ENCODE measurements at places on chromosomes 11 and 22.

DNA sequence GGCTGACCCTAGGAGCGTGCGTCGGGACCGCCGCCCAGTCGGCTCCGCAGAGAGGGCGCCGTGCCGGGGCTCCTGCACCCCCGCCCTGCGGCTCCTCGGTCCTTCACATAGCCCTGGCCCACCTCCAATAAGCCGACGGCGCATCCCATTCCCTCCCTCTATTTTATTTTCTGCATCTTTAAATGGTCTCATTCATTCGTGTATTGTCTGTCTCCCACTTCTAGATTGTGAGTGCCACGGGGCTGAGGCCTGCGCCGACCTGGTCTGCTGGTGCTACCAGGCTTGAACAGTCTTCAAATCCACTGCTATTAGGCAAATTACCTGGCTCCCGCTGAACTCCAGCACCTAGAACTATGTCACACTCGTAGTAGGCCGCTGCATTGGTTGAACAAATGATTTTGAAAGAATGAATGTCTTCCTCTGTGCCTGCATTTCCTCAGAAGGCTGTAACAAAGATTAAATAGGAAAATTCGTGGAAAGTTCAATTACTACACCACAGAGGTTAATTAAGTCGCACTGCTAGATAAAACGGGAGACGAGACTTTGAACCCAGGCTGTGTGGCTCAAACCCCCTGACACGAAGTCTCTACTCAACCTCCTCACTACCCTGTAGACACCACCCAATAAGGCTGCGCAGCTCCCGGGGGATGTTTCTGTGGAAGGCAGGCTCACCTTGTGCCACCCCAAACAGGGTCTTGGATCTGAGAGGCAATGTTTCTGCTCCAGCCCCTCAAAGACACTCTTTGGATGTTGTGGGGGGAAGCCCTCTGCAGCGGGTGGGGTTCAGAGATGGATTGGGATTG is 1.2 kb upstream of the PPP1R14B start:
- no peak for DNase-seq
- peak overlapping the region; percentile 98 for H3K4me3 ChIP-seq
- peaks cover 10% of the 10 kb centered on the region for H3K36me3 ChIP-seq

GRCh38 chr22:22372086-22372485 is 127.5 kb downstream of the VPREB1 start:
- no peak for DNase-seq
- H3K4me3 ChIP-seq = no peak overlapping the region
- H3K36me3 ChIP-seq = no peaks in the 10 kb centered on the region
- H3K27me3 ChIP-seq = no peaks in the 10 kb centered on the region
- H3K27ac ChIP-seq = no peak overlapping the region

DNA sequence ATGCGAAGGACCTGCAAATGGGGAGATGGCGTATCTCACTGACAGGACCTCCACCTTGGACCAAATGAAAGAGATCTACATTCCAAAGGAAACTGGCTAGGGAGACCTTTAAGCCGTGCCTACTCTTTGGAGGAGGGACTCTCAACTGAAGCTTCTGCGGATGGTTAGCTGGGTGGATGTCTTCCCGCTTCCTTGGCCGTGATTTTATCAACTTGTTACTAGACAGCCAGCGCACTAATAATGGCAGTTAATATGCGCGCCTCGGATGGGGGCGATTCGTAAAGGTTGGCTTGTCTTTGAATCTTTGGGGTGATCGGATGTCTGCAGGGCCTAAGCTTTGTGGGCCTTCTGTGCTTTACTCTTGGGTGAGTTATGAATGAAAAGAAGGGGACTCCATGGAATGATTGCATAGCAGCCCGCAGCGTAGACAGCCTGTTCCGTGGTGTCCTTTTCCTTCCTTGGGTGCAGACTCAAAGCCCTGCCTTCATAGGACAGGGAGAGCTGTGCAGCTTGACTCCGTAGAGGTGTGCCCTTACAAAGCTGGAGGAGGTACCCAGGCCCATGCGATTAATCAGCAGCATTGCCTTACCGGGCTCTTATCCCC is 1.5 kb downstream of the ZNRF3 start:
- peaks cover 14% of the 10 kb centered on the region for H3K4me1 ChIP-seq
- H3K27me3 ChIP-seq = no peaks in the 10 kb centered on the region
- H3K36me3 ChIP-seq = no peaks in the 10 kb centered on the region
- no peak overlapping the region for H3K27ac ChIP-seq

GRCh38 chr11:95790933-95791708 is 823 bp downstream of the CEP57 start:
- H3K4me3 ChIP-seq = peak overlapping the region; percentile 84
- H3K4me1 ChIP-seq = peaks cover 33% of the 10 kb centered on the region
- peak overlapping the region; percentile 97 for H3K27ac ChIP-seq
- H3K36me3 ChIP-seq = peaks cover 15% of the 10 kb centered on the region
- no peaks in the 10 kb centered on the region for H3K27me3 ChIP-seq

DNA sequence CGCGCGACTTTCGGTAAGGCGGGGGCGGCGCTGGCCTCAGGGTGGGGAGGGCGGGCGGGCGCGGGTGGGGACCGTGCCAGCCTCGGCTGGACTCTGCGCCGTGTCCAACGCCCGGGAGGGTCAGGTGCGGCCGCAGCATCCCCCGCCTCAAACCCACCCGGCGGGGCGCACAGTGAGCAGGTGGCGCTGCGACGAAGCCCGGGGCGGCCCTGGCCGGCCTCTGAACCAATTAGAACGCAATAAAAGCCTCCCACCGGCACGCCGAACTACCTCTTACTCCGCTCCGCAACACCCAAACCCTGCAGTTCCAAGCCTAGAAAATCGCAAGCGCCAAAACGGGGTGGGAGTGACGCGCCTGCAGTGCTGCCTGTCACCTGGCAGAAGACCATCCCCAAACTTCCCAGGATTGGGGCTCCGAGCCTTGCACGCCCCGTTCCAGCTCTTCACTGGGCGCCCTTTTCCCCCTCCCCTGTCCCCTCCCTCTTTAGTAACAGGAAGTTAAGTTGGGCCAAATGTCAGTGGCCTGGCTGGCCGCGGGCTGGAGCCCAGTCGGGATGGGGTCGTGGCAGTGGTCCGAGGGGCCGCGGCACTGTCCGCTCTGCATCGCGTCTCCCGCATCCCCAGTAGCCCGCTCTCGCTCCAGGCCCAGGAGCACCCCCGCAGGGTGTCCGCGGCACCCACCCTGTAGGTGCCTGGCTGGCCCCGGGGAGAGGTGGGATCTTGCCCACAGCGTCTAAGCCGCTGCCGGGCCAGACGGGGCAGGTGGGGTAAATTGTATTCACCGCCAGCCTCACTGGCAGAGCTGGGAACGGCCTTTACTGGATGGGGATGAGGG is 541 bp downstream of the MICAL2 start:
- peak; percentile 50 for DNase-seq
- peaks cover 10% of the 10 kb centered on the region for H3K4me1 ChIP-seq
- H3K4me3 ChIP-seq = peak overlapping the region; percentile 77
- peaks cover 2% of the 10 kb centered on the region for H3K36me3 ChIP-seq
- H3K27ac ChIP-seq = no peak overlapping the region

- no peaks in the 10 kb centered on the region for H3K27me3 ChIP-seq
- H3K36me3 ChIP-seq = no peaks in the 10 kb centered on the region
- no peak overlapping the region for H3K27ac ChIP-seq
Observed at GRCh38 chr11:98772893-98773292, 247.9 kb upstream of the CNTN5 start.

GRCh38 chr22:19143967-19144400 is 467 bp downstream of the ESS2 start:
- DNase-seq = no peak
- H3K27ac ChIP-seq = peak overlapping the region; percentile 42
- H3K4me3 ChIP-seq = peak overlapping the region; percentile 91
- H3K4me1 ChIP-seq = peaks cover 8% of the 10 kb centered on the region
- peaks cover 24% of the 10 kb centered on the region for H3K27me3 ChIP-seq
- peaks cover 16% of the 10 kb centered on the region for H3K36me3 ChIP-seq

DNA sequence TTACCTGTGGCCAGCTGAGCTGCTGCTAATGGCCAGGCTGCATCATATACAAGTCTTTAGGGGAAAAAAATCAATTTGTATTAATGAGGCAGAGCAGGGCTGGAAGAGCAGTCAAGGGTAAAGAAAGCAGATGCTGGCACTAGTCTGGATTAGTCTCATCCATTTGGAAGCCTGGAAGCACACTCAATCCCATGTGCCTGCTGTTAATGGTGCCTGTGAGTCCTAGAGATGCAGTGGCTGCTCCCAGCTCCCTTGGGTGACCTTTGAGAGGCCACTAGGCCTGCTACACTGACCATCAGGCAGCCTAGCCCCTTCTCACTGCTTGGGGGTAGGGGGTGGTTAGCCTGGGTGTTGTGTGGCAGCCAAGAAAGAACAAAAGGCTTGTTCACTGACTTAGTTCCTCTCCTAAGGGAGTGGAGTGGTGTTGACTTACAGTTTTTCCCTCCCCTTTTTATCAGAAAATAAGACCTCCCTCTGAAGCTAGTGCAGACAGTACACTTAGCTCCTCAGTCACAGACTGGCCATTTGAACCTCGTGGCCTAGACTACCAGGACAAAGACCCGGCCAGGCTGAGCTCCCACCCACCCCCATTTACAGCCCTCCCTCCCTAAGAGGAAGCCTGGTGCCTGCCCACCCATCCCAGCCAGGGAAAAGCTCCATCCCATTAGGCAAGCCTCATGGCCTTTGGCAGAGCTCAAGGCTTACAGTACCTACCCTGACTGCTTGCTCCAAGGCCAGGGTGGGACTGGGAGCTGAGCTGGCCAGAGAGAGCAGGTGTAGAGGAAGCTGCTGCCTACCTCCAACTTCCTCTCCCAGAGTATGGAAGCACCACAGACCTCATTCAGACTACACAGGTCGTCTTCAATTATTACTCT is 7.8 kb downstream of the PIK3IP1 start:
- DNase-seq = no peak
- no peaks in the 10 kb centered on the region for H3K4me1 ChIP-seq
- no peak overlapping the region for H3K4me3 ChIP-seq
- H3K36me3 ChIP-seq = peaks cover 38% of the 10 kb centered on the region
- H3K27me3 ChIP-seq = no peaks in the 10 kb centered on the region

GRCh38 chr22:46537225-46537945 is at the start of gene CELSR1:
TSS of gene CELSR1 (minus strand) at chr22:46537620. CDS start at chr22:46537170, 450 bp downstream.
- H3K27me3 ChIP-seq = peaks cover 8% of the 10 kb centered on the region
- H3K4me3 ChIP-seq = peak within 1 kb of the TSS; percentile 43

DNA sequence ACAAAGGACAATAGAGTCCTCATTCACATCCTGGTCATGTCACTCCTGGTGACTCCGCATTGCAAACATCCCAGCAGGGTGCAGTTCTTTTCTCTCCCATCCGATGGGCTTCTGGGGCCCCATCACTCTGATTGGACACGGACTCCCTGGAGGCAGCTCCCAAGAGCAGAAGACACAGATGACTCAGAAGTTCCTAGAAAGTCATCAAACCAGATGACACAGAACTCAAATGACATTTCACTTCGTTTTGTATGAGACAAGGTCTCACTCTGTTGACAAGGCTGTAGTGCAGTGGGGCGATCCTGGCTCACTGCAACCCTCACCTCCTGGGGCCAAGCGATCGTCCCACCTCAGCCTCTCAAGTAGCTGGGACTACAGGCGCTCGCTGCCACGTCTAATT is 33.2 kb downstream of the ZNF195 start:
- H3K36me3 ChIP-seq = no peaks in the 10 kb centered on the region
- no peak overlapping the region for H3K4me3 ChIP-seq
- H3K27me3 ChIP-seq = no peaks in the 10 kb centered on the region
- no peaks in the 10 kb centered on the region for H3K4me1 ChIP-seq

GRCh38 chr11:108635106-108635505 is 29.8 kb upstream of the DDX10 start:
- H3K27me3 ChIP-seq = no peaks in the 10 kb centered on the region
- no peak for DNase-seq
- no peak overlapping the region for H3K27ac ChIP-seq

- peaks cover 15% of the 10 kb centered on the region for H3K27me3 ChIP-seq
- no peak for DNase-seq
- no peak overlapping the region for H3K4me3 ChIP-seq
- no peaks in the 10 kb centered on the region for H3K36me3 ChIP-seq
Observed at GRCh38 chr11:131802440-131803115, 432.2 kb downstream of the NTM start.

DNA sequence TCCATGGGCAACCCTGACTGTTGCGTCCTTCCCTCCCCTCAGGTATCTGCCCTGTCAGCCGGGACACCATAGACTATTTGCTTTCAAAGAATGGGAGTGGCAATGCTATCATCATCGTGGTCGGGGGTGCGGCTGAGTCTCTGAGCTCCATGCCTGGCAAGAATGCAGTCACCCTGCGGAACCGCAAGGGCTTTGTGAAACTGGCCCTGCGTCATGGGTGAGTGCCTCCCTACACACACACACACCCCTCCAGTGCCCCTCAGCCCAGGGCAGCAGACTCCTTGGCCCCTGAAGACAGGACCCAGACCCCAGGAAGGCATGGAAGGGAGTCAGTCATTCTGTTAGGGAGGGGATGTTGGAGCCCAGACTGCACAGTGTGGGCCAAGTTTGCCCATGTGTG is 17.9 kb upstream of the UVRAG start:
- no peaks in the 10 kb centered on the region for H3K27me3 ChIP-seq
- no peak for DNase-seq
- no peak overlapping the region for H3K4me3 ChIP-seq
- H3K4me1 ChIP-seq = peaks cover 10% of the 10 kb centered on the region
- no peak overlapping the region for H3K27ac ChIP-seq

GRCh38 chr11:83746921-83747585 is 460.9 kb upstream of the CCDC90B start:
- H3K4me3 ChIP-seq = no peak overlapping the region
- H3K36me3 ChIP-seq = no peaks in the 10 kb centered on the region
- no peaks in the 10 kb centered on the region for H3K27me3 ChIP-seq
- no peaks in the 10 kb centered on the region for H3K4me1 ChIP-seq
- no peak overlapping the region for H3K27ac ChIP-seq

DNA sequence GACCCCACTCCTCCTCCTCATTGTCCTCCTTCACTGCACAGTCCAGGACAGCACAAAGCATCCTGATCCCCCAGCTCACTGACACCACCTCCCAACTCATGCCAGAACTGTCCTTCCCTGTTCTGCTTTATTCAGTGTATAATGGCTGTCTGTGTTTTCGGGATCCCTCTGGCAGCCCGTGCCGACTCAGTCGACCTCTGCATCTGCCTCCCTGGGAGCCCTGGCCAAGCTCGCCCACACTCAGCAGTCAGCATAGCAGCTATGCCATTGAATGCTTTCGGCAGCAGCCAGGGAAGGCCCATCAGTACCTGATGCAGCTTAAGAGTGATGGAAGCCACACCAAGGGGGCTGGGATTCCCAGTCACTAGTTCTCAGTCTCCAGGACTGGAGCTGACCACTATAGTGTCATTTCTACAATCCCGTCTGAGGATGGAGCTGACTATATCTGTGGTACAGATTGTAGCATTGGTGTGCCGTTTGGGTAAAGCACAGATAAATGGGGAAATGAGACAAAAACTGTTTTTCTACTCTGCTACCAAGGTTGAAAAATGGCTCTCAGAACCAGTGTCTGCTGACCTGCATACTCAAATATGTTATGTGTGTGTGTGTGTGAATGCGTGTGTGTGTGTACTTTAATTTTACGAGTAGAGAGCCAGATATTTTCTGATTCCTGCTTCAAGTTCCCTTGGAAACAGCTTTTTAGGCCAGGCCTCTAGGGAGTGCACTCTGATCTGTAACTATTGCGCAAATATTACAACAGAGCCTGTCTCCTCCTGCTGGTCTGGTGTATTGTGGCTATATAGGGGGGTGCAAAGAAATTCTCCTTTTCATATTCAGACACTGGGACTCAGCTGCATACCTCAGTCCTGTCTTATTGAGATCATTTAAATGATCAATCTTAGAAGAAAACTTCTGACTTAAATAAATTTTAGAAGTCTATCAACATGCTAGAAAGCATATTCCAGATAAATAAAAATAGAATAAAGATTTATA is 78.8 kb upstream of the TOP3B start:
- DNase-seq = no peak
- peaks cover 23% of the 10 kb centered on the region for H3K27me3 ChIP-seq
- H3K4me3 ChIP-seq = no peak overlapping the region
- H3K36me3 ChIP-seq = no peaks in the 10 kb centered on the region
- no peak overlapping the region for H3K27ac ChIP-seq
- H3K4me1 ChIP-seq = no peaks in the 10 kb centered on the region

GRCh38 chr11:92828556-92828955 is 140.9 kb upstream of the MTNR1B start:
- H3K4me3 ChIP-seq = no peak overlapping the region
- H3K27me3 ChIP-seq = no peaks in the 10 kb centered on the region
- H3K36me3 ChIP-seq = no peaks in the 10 kb centered on the region
